ENCODE measurements at places on chromosomes 2 and 18. TPM values are rescaled to one million over a fixed set of nuclear protein-coding genes. Genes with fewer than 3 reads are reported as not detected.

The DUSP2 gene
- 11.9 TPM for total RNA-seq

- DNase-seq = no peak
Measured at GRCh38 chr18:27778441-27778840, 398.5 kb downstream of the CDH2 start.

DNA sequence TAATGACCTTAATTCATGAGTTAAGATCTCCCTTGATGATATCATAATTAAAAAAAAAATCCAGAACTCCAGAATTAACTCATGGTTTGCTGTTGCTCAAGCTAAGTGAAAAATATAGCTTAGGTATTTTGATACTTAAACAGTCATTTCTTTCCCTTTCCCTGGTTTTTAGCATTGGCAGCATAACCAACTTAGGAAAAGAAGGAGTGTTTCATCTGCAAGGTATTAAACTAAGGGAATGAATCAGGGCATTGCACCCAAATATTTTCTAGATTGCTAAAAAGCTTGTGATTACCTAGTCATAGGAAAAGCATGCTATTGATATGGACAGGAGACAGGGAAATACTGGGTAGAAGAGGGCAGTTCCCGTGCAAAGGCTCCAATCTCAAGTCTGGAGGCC is 207.2 kb downstream of the LRP1B start:
- no peak for DNase-seq

- DNase-seq = no peak
Measured at GRCh38 chr2:101287303-101287702, 21.2 kb downstream of the RNF149 start.

GRCh38 chr2:233807966-233808935 is 30.1 kb downstream of the MROH2A start:
- DNase-seq = no peak

DNA sequence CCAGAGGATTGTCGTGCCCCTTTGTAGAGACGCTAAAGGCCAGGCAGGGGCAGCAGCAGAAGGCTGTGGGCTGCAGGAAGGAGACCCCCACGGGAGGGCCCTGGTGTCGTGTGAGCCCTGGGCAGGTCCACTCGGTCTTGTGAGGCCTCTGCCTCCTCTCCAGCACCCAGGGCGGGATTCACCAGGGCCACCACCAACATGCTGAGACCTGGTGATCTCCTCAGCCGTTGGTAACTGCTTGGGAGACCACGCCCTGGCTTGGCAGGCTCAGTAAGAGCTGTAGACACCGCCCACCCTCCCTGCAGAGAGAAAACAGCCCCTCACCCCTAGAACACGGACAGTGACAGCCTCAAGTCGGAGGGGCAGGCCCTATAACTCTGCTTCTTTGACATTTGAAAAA is 21.1 kb downstream of the MBP start:
- no peak for DNase-seq

DNA sequence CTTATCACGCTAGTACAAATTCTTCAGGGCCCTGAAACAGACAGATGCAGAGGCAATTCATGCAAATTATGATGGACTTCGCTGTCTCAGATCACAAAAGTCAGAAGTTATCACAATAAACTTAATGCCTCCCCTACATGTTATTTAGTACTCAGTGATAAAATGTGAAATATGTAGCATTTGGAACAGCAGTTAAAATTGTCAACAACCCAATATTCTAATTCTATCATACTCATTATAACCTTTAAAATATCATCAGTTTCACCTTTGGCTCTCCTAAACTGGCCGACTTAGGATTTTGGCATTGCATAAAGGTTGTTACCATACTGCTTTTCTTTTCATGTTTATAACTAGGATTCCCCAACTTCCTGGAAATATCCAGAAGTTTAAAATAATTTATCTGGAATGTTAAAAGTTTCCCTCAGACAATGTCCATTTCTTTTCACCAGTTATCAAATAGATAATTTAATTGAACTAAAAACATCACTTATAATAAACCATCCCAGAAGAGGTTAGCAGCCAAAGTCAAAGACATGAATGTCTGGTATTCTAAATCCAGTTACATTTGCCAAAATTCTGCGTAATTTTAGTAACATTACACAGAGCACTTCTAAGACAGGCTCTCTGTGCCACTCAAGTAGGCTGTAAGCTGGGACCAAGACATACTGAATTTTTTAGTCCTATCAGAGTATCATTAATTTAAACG is 239.8 kb downstream of the RBM43 start:
- no peak for DNase-seq

- DNase-seq = no peak
Measured at GRCh38 chr2:240953426-240954410, 44.7 kb upstream of the SNED1 start.

DNA sequence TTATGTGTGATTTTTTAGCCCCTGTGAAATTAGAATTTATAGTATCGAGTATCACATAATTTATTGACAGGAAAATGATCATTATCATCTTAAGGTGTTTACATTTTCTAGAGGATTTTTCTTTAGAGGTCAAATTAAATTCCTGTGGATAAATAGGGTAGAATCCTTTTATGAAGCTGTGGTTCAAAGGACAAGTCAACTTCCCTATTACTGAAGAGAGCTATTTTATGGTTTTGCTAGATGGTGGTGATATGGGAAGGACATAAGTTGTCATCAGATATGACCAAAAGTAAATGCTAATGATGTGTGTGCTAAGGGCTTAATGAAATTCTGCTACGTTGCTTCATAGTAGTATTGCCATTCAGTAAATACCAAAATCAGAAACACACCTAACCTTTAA is 80.1 kb downstream of the EML4 start:
- no peak for DNase-seq

The CRACDL gene
- total RNA-seq = 0.22 TPM

The UBE2E3 gene
- 33.3 TPM for total RNA-seq

- DNase-seq = no peak
Measured at GRCh38 chr2:85445316-85446295, 27.1 kb downstream of the SH2D6 start.

GRCh38 chr2:97726261-97727064 is 13.1 kb downstream of the ZAP70 start:
- no peak for DNase-seq

- no peak for DNase-seq
Measured at GRCh38 chr18:10850840-10851239, 298.5 kb downstream of the PIEZO2 start.

Measured in activated CD4-positive, alpha-beta T cell treated with anti-CD3 and anti-CD28 coated beads, Interleukin-2, amount 10 ng/mL, durations not matched to agents 7 days and 5 days (primary cell).